ENCODE measurements at places on chromosomes 5 and 9.

DNA sequence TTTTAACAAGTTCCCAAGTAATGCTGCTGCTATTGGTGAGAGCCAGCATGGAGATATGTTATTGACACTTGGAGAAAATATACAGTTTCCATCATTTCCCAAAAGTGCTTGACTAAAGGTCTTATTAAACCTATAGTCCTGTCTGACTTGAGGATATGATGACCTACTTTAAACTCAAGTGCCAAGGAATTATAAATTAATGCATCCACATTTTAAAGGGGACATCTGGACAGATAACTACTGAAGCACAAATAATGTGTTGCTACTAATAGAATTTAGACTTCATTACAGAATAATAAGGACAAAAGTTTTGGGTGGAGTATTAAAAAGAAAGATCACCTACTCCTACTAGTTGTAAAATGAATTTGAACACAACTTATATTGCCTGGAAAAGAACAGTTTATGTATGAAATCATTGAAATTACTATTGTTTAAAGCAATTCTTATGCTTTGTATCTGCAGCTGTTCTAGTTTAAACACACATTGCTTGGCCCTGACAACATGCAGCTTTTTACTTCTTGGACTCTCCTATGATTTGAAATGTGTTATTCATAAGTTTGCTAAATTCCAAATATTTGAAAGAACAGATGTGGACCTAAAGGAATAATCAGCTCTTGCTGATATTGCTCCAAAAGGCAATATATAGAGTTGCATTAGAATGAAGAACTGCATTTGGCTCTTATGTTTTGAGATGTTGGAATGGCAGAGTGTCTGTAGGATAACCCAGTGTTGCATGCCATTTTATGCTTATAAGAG lies 73.4 kb downstream of the SGCD start:
- DNase-seq: no peak

GRCh38 chr5:157888814-157889532 lies 30.0 kb upstream of the CLINT1 start:
- no peak for DNase-seq

- no peak for DNase-seq
These were observed 3.5 kb downstream of the PAM start for GRCh38 chr5:102758576-102758975.

DNA sequence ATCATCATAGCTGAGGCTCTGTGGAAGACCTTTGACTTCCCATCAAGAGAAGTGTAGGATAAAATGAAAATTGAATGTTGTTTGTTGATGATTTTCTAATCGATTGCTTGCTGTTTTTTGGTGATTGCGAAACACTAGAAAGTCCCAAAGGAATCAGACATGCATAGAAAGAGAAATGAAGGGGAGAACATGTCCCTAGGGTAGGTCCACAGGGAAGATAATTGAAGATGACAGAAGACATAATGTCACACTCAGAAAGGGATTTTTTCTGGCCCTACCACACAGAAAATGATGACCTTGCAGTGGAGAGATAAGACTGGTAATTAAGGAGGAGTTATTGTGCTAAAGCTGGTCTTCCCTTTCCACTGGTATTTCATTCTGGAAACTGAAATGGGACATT lies 62.8 kb downstream of the INSYN2B start:
- no peak for DNase-seq

- DNase-seq: peak; percentile 91
These were observed 33.1 kb downstream of the RASA1 start for GRCh38 chr5:87300744-87301143.

DNA sequence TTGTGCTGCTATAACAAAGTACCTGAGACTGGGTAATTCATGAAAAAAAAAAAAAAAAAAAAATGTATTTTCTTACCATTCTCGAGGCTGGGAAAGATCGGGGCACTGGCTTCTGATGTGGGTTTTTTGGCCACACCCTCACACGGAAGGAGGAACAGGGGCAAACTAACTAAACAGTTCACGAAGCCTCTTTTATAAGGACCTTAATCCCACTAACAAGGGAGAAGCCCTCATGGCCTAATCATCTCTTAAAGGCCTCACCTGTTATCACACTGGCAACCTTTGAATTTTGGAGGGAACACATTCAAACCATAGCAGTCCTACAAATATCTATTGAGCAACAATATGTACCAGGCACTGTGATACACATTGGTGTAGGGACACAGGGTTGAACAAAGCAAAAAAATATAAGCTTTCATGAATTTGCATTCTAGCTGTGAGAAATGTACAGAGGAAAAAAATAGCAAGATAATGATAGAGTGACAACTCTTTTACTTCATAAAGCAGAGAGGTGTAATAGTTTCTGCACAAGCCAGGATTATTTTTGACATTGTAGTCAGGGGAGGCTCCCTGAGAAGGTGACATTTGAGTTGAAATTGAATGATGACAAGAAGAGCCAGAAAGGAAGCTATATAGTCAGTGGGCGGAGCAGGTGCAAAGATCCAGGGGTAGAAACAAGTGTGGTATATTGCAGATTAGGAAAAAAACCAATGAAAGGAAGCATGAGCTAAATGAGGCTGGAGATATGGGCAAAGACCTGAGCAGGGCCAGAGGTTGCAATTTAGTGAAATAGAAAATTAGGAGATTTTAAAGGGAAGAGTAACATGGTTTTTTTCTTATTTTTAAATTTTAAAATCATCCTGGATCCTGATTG lies 68.1 kb upstream of the GRAMD2B start:
- no peak for DNase-seq

DNA sequence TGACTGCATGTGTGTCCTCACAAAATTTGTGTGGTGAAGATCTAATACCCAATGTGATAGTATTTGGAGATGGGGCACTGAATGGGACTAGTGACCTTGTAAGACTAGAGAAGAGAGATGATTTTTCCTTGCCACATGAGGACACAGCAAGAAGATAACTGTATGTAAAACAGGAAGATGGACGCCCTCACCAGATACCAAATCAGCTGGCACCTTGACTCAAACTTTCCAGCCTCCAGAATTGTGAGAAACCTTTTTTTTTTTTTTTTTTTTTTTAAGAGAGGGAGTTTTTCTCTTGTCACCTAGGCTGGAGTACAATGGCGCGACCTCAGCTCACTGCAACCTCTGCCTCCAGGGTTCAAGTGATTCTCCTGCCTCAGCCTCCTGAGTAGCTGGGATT lies 40.3 kb downstream of the UBTD2 start:
- DNase-seq: no peak

DNA sequence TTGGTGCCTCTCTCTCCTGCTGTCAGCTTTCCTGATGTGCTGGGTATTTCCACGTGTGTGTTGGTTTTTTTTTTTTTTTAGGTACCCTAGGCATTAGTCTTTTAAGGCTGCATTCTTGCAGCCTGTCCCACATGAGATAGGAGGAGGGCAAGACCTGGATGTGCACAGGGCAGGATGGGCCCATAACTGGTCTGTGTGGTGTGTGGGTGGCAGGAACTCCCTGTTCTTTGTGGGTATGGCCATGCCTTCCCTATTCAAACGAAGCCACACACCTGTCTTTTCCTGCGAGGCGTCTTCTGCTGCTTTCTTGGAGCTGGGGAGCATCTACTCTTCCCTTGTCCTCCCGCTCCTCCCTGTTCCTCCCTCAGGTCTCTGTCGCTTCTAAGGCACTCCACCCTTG lies 6.8 kb downstream of the SYK start:
- no peak for DNase-seq

GRCh38 chr9:69023650-69024049 lies 9.7 kb upstream of the PRKACG start:
- DNase-seq: no peak

GRCh38 chr9:120481248-120481647 lies 98.7 kb downstream of the CDK5RAP2 start:
- no peak for DNase-seq

DNA sequence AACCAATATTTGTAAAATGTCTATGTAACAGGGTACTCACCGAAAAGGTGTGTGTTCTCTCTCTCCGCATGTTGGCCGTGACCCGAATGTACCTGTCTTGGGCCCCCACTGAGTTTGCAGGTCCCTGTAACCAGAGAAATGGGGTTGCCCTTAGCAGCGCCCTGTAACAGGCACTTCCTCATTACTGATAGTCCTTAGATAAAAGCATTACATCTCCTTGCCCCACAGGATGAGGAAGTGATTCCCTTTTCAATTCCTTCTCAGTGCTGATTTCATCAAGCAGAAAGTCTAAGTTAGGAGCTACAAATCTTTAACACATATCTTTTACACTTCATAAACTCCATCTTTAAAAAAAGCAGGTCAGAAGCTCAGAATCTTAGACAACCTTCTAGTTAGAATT lies 15.2 kb upstream of the HMHB1 start:
- peak; percentile 78 for DNase-seq

- DNase-seq: no peak
These were observed 5.1 kb upstream of the POU5F2 start for GRCh38 chr5:93746406-93747056.

GRCh38 chr5:172173564-172174153 lies 14.4 kb downstream of the STK10 start:
- DNase-seq: peak; percentile 89

DNA sequence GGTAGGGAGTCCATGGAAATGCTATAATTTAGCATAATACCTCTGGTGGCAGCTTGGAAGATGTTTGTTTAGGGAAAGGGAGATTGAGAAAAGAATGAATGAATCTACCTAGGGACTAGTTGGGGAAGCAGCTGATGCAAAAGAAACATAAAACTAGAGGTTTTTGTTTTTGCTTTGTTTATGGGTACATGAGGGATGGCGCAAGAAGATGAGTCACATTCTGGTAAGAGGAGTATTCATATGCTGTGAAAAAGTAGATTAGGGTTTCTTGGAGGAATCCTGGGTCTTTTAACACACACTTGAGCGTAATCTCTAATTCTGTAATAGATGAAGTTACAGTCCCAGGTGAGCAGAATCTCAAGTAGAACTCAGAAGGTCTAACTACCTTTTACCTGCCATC lies 17.1 kb downstream of the C9orf43 start:
- DNase-seq: peak; percentile 70

- DNase-seq: no peak
These were observed 21.6 kb upstream of the MELK start for GRCh38 chr9:36551129-36551528.

DNA sequence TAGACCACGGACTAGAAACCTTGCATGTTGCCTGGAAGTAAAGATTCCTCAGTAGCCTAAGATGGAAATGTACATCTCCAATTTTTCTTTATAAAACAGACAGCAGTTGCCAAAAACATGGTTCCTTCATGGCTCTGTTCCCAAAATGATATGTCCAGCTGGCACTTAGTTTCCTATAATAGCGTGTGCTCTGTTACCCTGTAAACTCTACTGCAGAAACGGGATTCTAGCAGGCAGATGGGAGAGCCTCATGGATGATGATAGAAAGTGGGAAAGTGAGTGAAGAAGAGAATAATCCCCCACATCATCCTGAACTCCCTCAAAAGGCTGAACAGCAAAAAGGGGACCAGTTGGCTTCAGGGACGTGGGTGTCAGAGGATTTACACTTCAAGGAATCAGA lies 118.2 kb downstream of the FRMD3 start:
- DNase-seq: no peak

DNA sequence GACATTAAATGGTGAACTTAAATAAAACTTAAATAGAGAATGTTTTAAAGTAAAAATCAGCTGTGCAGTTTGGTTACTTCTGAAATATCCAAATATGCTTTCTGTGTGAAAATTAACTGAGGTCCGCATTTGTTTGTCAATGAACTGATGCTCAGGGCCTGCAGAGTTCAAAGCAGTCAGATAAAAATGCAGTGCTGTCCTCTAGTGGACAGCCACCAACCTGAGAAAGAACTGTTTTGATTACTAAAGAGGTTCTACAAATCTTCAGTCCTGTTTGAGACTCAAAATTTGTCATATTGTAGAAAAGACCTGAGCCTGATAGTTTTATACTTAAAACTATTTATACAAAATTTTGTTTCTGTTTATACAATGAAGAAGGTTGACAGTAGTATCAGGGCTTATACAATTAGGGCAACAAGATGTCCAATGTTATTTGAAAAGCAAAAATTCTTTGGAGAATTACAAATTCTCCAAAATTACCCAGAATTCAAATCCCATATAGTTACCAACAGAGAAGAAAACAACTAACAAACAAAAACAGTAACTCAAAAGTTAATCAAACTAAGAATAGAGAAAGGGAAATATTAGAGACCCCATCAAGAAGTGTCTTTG lies 232.3 kb upstream of the TBCA start:
- peak; percentile 30 for DNase-seq

DNA sequence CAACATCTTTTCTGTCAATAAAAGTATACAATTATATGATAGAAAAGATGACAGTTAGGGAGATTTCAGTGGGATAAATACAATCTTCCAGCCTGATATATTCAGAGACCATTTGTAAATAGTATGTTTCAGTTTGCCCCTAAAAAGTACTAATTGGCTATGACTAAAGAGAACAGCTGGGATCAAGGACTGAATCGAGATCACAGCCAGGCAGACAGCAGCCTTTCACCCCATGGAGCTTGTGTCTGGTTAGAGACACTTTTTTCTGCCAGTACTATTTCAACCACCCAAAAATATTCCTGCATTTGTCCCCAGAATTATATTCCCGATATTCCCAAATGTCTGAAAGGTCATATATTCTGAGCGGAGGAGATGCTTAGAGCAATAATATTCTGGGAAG lies 577.3 kb upstream of the TLE4 start:
- DNase-seq: no peak

GRCh38 chr9:1400983-1401382 lies 350.8 kb downstream of the DMRT2 start:
- DNase-seq: no peak

DNA sequence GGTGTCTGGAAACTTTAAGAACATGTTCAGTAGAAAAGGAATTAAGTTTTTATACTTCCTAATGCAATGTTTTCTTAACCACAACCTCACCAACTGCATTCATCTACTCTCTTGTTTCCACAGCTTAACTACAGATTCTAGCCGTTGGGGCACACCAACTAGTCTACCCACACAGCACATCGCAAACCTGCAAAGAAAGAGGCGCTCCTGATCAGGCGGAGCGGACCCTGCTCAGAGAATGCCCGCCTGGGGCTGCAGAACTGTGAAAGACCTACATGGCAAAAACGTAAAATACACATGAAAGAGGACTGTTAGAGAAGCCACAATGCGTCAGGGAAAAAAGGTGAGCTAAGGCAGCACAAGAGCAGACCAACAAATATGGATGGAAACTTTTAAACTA lies 75.4 kb upstream of the RAPGEF6 start:
- DNase-seq: no peak

Data from suppressor macrophage treated with lipopolysaccharide for 1 hour (primary cell).